ENCODE measurements at places on chromosomes 6 and 20.
A peak's percentile ranks its signal among the peaks of the same experiment; 100 is the strongest.

DNA sequence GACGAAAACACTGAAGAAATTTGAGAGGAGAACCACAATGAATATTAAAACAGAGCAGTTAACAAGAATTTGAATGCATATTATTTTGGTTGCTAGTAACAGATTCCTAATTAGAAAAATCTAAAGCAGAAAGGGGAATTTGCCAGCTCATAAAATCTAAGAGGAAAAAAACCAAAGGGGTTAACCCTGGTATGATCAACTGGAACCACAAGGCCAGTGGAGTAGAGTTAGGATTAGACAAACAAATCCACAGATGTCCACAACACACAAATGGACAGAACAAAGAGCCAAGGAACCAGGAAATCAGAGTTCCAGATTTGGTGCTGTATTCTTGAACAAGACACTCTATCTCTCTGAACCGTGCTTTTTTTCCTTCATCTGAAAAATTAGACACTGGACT lies 195.0 kb downstream of the TASP1 start:
- no peak for DNase-seq

GRCh38 chr6:113010196-113010989 lies 663.3 kb downstream of the RFPL4B start:
- no peak for DNase-seq

- no peak for DNase-seq
Observed at GRCh38 chr20:2026514-2026913, 32.7 kb upstream of the PDYN start.

GRCh38 chr6:75230484-75231325 lies 12.9 kb downstream of the COX7A2 start:
- peak; percentile 11 for DNase-seq

DNA sequence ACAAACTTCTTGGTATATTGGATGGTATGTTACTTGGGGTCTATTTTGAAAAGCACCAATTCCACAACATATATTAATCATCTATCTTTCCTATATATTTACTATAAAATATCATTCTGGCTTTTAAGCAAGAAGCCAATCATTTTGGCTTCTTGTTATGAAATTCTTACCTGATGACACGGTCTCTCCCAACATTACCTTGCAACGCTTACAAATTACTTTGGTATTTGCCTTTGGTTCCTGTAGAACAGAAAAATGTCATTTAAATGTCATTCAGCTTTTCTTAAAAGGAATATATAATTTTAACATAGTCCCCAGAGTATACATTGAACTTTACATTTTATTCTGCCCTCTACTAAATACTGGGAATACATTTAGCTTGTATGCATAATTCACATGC lies 27.4 kb downstream of the UBE3D start:
- DNase-seq = no peak

DNA sequence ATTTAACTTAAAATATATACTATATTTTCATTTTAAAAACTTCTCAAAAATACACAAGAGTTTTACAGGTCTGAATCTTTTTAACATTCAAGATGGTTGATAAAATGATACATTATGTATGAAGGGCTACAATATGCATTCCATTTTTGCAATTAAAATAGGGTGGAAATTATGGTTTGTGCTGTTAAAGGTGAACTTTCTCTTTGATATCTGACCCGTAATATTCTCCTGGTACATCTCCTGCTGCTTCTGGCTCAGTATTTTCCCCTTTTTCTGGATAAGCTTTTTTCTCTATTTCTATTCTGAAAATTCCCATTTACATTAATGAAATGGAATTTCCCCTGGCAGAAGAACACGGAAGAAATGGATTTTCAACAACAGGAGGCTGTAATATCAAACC lies 27.4 kb upstream of the LCA5 start:
- DNase-seq = no peak

DNA sequence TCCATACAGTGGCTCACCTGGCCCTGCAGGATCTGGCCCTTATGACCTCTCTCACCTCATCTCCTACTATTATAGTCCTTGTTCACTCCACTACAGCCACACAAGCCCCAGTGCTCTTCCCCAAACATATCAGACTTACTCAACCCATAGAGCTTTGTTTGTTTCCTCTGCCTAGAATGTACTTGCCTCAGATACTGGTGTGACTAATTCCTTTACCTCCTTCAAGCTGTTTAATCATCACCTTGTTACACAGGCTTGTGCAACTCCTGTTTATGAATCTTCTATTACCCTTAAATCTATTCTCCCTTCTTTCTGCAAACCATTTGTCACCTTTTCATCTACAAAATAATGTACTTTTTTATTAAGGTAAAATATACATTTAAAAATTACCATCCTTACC lies 3.2 kb downstream of the DEFB125 start:
- DNase-seq = no peak

DNA sequence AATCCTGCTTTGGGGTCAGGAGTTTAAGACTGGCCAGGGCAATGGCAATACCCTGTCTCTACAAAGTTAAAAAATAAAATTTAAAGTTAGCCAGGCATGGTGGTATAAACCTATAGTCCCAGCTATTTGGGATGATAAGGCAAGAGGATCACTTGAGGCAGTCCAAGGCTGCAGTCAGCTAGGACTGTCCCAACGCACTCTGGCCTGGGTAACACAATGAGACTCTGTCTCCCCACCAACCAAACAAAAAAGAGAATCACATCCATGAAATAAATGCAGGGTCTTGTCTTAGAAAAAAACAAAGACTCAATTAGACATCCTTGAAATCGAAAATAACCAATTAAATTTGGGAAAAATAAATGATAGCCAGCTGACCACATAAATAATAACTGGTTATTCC lies 88.9 kb downstream of the PHIP start:
- peak; percentile 3 for DNase-seq

DNA sequence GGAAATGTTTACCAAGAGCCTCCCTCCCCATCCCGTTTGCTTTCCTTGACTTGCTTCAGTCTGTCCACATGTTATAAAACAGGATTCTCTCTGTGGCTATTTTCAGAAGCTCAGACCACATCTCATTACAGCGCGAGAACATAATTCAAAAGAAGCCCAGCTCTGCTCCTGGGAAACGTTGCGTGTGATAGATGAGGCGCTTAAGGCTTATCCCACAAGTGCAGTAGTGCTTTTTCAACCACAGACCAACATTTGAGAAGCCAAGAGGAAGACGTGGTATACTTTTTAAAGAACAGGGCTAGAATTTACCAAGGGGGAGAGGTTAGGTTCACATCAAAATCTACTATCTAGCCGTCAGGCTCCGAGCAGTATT lies 239.5 kb downstream of the SLC24A3 start:
- no peak for DNase-seq

- DNase-seq = no peak
Observed at GRCh38 chr6:21340573-21340972, 253.0 kb upstream of the SOX4 start.

GRCh38 chr6:159062976-159063375 lies 18.2 kb upstream of the TAGAP start:
- DNase-seq = no peak

GRCh38 chr6:84357631-84358030 lies 130.2 kb upstream of the CEP162 start:
- no peak for DNase-seq

DNA sequence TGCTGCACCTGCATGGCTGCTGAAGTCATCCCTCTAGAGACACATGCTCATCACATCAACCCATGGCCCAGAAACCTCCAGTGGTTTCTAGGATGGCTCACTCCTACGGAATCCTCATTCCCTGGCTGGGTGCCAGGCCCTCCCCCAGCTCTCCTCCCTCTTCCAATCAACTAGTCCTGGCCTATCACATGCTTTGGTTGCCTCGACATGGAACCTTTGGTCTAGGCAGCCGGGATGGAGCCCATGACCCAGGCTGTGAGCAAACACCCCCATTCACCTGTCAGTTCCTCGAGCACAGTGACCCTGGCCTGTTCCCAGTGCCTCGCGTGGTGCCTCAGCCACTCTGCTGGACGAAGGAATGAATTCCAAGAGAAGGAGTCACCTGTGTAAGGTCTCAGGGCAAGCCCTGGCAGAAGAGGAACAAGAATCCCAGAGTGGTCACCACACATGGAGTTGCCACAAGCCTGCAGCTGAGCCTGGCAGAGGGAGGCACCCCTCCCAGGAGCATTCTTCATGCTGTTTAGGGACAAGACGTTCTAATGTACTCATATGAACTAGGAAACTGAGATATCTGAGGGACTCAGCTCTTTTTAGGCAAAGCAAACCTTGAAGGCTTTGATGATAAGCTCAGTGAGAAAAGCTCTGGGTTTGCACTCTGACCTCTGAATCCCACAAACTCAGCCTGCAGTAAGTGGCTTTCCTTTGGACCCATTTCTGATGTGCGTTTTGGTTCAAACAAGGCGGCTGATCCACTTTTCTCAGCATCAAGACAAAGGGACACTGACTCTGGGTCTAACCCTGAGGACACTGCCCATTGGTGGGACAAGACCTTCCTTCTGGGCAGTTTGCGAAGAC lies 40.2 kb downstream of the PPP1R3G start:
- DNase-seq = peak; percentile 9

GRCh38 chr6:148866657-148867268 lies 119.9 kb downstream of the UST start:
- no peak for DNase-seq

GRCh38 chr6:66245231-66245630 lies 538.2 kb upstream of the EYS start:
- DNase-seq = no peak

- no peak for DNase-seq
Observed at GRCh38 chr6:14720411-14721102, 525.3 kb upstream of the JARID2 start.

DNA sequence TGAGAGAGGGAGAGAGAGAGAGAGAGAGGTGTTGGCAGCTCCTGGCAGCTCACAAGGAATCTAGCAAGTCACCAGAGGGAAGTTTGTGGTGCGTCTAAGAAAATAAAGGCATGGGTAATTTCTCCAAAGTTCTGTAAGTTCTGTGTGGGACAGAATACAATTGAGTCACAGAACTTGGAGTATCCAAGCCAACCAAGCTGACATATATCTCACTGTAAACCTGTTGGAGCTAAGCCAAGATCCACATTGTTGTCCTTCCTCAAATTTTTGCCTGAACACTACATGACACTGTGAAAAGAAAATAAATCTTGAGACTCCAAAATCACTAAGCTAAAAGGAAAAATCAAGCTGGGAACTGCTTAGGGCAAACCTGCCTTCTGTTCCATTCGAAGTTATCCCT lies 436.7 kb downstream of the MEI4 start:
- no peak for DNase-seq

- DNase-seq = no peak
Observed at GRCh38 chr6:24486065-24486464, 3.3 kb downstream of the GPLD1 start.

DNA sequence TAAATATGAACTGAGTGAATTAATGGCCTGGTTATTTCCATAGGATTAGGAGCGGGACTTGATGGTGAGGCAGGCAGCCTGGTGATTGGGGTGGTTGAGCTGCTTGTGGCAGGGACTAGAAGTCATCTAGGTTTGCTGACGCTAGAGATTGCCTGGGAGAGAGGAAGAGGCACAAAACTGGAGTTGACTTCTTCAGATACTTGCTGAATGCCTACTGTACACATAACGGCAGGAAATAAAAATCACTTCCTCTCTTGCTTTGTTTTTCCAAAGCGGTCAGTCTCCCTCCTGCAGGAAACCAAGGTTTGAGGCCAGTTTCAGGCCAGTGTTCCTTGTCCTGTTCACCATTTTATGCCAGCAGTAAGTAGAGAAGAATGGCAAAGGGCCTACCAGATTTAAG lies 36.7 kb upstream of the MYLIP start:
- DNase-seq = no peak

- no peak for DNase-seq
Observed at GRCh38 chr6:157020881-157021343, 243.7 kb downstream of the ARID1B start.

GRCh38 chr6:16063580-16063979 lies 65.3 kb upstream of the MYLIP start:
- DNase-seq = no peak

- no peak for DNase-seq
Observed at GRCh38 chr6:127317388-127318128, 25.9 kb downstream of the ECHDC1 start.

GRCh38 chr20:16922834-16923233 lies 174.7 kb downstream of the OTOR start:
- no peak for DNase-seq

DNA sequence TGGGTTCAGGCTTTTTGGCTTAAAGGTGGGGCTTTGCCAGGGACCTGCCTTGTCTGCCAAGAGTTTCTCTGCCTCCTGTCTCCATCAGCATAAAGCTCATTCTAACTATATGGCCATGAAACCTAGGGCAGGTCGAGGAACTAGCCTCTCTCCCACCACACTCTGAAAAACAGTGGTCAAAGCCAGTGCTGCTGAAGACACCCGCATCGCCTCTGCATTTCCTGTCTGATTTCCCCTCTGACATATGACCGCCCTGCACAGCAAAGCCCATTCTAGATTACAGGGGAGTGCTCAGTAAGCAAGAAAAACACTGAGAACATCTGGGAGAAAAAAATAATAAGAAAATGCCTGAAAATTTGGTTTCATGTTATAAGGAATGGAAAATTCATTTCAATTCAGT lies 573.6 kb downstream of the PRKN start:
- DNase-seq = no peak

DNA sequence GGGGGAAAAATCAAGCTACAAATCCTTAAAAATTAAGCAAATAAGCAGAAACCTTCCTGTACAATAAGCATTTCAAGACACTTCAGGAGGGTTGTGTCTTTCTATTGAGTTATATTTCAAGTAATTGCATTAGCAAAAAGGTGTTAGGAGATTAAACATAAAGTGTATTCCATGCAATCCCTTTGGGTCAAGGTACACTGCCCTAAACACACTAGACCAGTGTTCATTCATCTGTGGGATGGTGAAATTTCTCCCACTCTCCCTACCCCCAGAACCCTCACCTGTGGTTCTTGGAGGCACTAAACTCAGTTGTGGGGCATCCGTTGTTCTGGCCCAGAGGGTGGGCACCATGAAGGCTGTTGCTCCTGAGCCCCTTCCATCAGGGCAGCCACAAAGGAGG lies 205.1 kb upstream of the SGK1 start:
- DNase-seq = no peak

- DNase-seq = no peak
Observed at GRCh38 chr20:16244892-16245291, 328.4 kb downstream of the KIF16B start.

GRCh38 chr6:56746767-56747504 lies 104.2 kb upstream of the DST start:
- no peak for DNase-seq

- DNase-seq = no peak
Observed at GRCh38 chr20:46701556-46701955, 7.9 kb upstream of the SLC2A10 start.

DNA sequence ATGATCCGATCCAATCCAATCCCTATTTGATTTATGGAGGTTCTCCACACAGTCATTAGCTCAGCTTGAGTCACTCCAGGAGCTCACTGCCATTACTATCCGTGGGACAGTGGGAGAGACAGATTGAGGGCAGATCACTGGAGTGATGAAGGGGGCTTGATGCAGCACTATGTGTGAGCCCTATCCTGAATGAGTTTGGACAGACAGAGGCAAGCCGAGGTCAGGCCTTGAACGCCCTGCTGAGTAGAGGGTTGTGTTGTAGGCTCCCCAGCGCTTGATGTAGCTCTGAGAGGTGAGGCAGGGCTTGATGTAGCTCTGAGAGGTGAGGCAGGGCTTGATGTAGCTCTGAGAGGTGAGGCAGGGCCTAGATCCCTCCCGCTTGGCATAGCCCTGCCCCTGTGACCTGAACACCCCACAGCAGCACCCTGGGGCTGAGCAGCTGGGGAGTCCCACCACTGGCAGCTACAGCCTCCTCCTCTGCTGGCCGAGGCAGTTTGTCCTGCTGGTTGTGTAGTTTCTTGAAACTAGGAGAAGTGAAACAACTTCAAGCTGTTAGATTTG lies 58.7 kb downstream of the ZFAND3 start:
- DNase-seq = no peak
